Subcutaneous adipose tissue (tissue), 4 donors: ENCODE measurements at places on chromosomes 3 and 15. TPM values are rescaled to one million over a fixed set of nuclear protein-coding genes. Genes with fewer than 3 reads are reported as not detected.

Gene CHDH
- 0.66 TPM for total RNA-seq

Gene FGD5
- total RNA-seq: 22.2 TPM

Gene STXBP5L
- total RNA-seq: not detected

Gene SLC28A2
- not detected for total RNA-seq

Gene ZNF660
- total RNA-seq: 3.9 TPM

Gene LIPC
- 0.44 TPM for total RNA-seq

Gene ZNF639
- 44.7 TPM for total RNA-seq

Gene RNU5B-1
- total RNA-seq: not detected

Gene TNK2
- 78.2 TPM for total RNA-seq

Gene SELENOK
- 42.2 TPM for total RNA-seq

Gene NEO1
- total RNA-seq: 18.9 TPM

Gene IQCF5
- not detected for total RNA-seq

Gene ZMYND10
- total RNA-seq: not detected

Gene LRRFIP2
- total RNA-seq: 47.8 TPM

Gene CLRN1
- total RNA-seq: not detected

Gene GOLGA8Q
- total RNA-seq: 5.1 TPM

Gene RFT1
- 12.6 TPM for total RNA-seq

Gene CPLX3
- total RNA-seq: not detected

Gene IL12A
- not detected for total RNA-seq

Gene LCTL
- not detected for total RNA-seq

Gene RPL39L
- 10.3 TPM for total RNA-seq

Gene SSUH2
- 2.1 TPM for total RNA-seq

Gene CCR3
- not detected for total RNA-seq

Gene HRG
- total RNA-seq: not detected

Gene ZNF385D
- total RNA-seq: 8.7 TPM

Gene GNAT1
- total RNA-seq: not detected

Gene ADAMTS17
- 5.3 TPM for total RNA-seq

Gene NMNAT3
- 7.8 TPM for total RNA-seq

Gene ZDHHC19
- not detected for total RNA-seq

Gene CHL1
- 44.5 TPM for total RNA-seq

Gene NRG4
- total RNA-seq: not detected

Gene GPR149
- not detected for total RNA-seq

Gene ALDH1A3
- 28.0 TPM for total RNA-seq
